ENCODE measurements at places on chromosomes 2 and 18.

DNA sequence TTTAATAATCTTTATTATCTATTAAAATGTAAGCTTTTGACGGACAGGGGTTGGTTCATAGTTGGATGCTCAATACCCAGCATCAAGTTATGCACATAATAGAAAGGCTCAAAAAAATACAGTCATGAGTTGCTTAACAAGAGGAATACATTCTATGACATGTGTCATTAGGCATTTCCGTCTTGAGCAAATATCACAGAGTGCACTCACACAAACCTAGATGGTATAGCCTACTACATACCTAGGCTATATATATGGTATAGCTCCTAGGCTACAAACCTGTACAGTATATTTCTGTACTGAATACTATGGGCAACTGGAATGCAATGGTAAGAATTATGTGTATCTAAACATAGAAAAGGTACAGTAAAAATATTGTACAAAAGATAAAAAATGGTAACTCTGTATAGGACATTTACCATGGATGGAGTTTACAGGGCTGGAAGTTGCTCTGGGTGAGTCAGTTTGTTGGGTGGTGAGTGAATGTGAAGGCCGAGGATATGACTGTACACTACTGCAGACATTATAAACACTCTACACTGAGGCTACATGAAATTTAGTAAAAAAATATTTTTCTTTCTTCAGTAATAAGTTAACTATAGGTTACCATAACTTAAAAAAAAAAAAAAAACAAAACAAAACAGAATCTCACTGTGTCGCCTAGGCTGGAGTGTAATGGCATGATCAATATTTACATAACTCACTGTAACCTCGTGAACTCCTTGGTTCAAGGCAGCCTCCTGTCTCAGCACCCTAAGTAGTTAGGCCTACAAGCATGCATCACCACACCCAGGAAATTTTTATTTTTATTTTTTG lies 201.2 kb downstream of the NBAS start:
- peak; percentile 94 for DNase-seq

- DNase-seq = no peak
Measured at GRCh38 chr2:234995332-234996068, 43.7 kb downstream of the SH3BP4 start.

GRCh38 chr18:35993013-35993412 lies 20.5 kb downstream of the RMP24 start:
- DNase-seq = no peak

- DNase-seq = no peak
Measured at GRCh38 chr2:105890111-105890510, 145.4 kb downstream of the NCK2 start.

DNA sequence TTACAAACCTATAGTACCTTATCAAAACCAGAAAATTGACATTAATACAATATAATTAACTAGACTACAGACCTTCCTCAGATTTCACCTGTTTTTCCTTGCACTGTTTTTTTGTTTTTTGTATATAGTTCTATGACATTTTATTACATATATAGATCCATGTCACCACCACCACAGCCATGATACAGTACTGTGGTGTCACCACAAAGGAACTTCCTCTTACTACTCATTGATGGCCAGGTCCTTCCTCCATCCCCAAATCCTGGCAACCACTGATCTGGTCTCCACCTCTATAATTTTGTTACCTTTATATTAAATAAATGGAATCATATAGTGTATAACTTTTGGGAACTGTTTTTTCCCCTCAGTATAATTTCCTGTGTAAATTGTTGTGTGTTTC lies 19.4 kb upstream of the ATP6V1B1 start:
- DNase-seq = no peak

DNA sequence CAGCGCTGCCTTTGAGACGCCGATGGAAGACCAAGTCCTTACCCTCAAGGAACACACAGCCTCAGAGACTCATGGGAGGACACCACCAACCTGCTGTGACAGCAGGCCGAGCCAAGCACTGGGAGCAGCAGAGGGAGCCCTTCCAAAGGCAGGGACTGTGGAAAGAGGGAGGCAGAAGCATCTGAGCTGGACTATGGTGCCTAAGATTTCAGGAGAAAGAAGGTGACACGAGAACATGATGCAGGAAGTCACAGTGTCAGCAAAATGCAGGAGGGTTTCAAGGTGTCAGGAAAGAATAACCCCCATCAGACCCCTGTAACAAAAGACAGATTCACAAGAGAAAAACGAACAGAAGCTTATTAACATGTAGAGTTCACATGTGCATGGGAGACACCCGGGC lies 24.2 kb upstream of the COX7A2L start:
- DNase-seq = no peak

DNA sequence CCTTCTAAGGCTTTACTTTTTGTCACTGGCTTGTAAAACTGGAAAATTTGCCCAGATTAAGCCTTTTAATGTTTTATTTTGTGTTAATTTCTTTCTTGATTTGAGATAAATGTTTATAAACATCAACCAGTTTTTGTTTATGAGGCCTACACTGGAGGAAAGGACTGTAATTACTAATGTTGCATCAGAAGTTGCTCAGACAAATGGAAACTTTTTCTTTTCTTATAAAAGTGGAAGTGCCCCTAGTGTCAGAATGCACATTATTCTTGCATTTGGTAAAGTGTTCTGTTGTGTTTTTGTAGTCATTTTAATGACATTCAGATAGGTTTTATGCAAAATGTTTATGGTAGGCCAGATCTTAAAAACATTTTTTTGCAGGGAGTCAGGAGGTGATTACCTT lies 25.3 kb downstream of the LCLAT1 start:
- no peak for DNase-seq

GRCh38 chr2:144679942-144680341 lies 160.0 kb upstream of the ZEB2 start:
- no peak for DNase-seq

DNA sequence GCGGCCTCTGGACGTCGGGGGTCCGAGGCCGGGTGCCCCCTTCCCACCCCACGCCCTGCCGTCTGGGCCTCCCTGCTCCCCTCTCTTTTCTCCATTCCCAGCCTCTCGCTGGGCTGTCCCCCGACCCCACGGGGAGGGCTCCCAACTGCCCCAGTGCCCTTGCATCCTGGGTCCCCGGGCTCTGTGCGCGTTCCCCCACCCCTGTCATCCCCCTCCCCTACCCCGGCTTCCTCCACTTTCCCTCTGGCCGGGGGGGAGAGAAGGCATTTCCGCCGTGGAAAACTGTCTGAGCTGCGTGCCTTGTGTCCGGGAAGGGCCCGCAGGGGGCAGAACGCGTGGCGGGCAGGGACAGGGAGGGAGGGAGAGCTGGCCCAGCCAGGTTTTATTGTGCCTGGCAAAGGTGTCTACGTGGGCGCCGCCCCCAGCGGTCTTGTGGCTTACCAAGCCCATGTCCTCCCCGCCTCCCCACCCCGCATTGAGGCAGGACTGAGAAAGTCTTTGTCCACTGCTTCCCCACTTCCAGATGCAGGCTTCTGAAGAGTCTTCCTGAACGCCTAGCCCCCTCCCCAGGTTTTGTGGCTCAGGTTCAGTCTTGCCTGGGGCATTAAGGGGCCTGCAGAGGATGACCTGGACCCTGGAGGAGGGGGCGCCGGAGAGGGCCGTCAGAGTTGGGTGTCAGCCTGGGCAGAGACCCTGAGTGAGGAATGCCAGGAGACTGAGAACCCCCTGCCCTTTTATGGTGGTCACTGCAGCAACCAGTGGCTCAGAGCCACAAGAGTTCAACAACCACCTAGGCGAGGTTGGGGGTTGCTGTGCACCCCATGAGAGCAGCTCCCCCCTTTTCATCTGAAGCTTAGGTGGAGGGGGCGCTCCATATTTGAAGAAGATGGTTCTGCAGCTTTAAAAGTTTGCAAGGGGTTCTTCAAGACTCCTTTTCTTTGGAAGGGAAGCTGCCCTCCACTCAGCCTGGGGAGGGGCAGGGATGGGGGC lies 1.3 kb downstream of the ITM2C start:
- peak; percentile 58 for DNase-seq

DNA sequence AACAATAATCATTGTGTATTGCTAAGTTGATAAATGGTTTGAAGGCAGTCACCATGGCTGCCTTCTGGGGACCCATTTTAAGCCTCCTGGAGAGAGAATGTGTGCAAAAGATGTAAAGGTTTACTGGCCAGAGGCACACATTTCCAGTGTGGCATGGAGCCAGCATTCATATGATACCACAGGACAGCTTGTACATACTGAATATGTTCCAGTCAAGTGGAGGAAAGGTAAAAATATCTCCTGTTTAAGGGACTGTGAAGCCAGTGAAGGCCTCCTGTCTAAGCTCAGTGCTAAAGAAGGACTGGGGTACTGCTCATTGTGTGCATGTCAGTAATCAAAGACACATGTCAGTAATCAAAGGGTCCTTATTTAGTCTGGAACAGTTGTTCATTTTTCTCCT lies 119.2 kb downstream of the BABAM2 start:
- DNase-seq = no peak

- DNase-seq = no peak
Measured at GRCh38 chr18:56189615-56190014, 448.8 kb downstream of the TXNL1 start.

GRCh38 chr2:134943540-134943939 lies 24.9 kb downstream of the CCNT2 start:
- DNase-seq = no peak

- no peak for DNase-seq
Measured at GRCh38 chr2:94870440-94871225, 597 bp upstream of the TEKT4 start.

GRCh38 chr2:26068602-26069298 lies 34.9 kb downstream of the RAB10 start:
- DNase-seq = peak; percentile 86

DNA sequence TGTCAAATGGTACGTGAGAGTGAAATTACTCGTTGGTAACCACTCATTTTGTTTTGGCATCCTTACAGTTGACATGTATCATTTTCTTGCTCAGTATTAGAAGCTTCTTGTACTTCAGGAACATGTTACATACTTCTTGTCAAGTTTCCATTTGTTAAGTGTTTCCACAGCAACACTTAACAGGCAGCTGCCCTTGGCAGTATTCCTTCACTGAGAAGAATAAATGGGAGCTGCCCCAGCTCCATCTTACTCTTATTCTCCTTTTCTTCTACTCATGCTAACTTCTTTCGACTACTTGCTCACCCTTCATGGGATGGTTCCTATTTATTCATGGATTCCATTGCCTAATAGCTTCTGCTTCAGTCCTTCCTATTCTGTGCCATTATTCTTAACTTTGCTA lies 60.1 kb upstream of the TUBA3E start:
- no peak for DNase-seq

GRCh38 chr18:48885266-48885923 lies 65.4 kb downstream of the SMAD7 start:
- peak; percentile 48 for DNase-seq

DNA sequence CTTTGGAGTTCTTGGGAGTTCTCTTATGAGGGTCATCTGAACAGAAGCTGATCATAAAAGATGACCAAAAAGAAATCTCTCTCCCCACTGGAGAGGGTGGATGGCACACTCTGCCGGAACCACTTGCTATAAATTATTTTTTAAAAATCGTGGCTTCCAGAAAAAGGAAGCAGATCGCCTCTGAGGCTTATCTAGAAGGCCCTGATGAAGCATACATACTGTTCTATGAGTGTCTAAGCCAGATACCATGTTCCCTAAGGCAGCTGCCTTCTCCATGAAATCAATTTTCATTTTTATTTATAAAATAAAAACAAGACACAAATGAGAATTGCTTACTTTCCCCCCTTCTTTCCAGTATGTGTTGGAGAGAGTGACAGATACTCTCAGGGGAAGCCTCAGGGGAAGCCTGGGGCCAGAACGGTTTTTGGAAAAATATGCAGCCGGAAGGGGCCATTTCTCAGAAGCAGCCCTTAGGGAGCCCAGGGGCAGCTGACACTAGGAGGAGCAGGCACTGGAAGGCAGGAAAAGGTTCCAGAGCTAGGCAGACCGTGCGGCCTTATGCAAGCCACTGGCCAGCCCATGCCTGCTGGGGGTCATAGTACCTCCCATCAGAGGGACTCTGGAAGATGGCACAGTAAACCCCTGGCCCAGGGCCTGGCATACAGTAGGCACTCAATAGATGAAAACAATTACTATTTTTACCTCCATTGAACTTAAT lies 130.6 kb downstream of the CABLES1 start:
- DNase-seq = peak; percentile 11

- no peak for DNase-seq
Measured at GRCh38 chr2:26479131-26479788, 1.3 kb upstream of the OTOF start.

GRCh38 chr2:58261209-58261608 lies 20.1 kb upstream of the FANCL start:
- DNase-seq = no peak

DNA sequence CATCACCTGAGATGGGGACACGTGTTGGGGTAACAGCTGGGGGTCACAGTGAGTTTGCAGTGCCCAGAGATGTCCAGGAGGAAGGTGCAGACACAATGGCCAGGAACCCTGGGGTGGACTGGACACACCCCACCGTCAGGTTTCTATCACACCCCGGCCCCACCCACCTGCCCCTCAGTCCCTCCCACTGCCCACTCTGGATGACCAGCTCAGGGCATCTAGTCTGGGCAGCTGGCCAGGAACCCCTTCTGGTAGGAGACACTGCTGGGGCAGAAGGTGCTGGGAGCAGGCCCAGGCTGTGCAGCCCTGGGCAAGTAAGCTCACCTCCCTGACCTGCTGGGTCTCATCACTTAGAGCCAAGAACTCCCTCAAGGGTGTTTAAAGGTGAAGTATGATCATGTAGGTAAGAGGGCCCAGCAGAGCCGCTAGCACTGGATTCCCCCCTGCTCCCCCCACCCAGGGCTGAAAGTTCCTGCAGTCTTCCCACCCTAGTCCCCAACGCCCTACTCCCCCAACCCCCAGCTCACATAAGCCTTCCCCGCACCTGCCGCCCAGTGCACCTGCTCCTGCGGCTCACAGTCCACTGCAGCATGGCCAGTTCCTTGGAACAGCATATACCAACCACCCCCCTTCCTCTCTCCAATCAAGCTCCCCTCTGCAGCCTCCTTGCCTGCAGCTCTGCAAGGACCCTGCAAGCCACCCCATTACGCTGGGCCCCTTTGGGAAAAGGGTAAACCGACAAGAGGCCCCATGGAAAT lies 17.3 kb downstream of the BIN1 start:
- DNase-seq = no peak

DNA sequence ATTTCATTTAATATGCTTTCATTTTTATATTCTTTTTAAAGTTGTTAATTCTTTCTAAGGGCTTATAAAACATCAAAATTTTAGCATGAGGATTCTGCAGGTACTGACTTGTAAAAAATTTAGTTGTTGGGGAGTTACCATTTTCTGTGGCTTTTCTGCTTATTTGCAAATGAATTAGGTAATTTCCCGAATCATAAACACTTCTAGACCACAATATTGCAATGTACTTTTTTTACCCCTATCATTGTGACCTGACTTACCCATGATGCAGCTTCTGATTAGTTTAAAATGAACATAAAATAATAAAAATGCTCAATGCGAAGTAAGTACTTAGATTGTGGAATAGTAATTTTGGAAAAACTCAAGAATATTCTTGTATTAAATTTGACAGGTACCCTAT lies 11.4 kb downstream of the ARL6IP6 start:
- no peak for DNase-seq

- peak; percentile 42 for DNase-seq
Measured at GRCh38 chr2:74261204-74261864, 62.9 kb downstream of the MTHFD2 start.

DNA sequence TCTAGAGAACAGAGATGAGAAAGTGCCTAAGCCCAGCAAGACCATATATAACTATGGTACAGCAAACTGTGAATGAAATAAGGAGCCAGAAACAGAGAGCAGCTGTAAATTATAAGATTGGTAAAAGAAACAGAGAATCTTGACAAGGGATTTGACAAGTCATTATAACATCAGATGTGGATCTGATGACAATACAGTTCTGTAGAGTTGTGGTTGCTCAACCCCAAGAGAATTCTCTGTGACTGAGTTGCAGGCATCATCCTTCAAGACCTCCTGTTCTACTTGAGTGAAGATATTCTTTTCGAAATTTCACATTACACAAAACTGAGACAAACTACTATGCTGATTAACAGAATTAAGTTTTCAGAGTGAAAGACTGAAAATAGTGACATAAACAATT lies 343.1 kb upstream of the SLC39A10 start:
- DNase-seq = no peak

All from fibroblast of skin of back (primary cell).